ENCODE measurements at places on chromosomes 12 and 14. TPM values are rescaled to one million over a fixed set of nuclear protein-coding genes. Genes with fewer than 3 reads are reported as not detected.
A peak's percentile ranks its signal among the peaks of the same experiment; 100 is the strongest.

DNA sequence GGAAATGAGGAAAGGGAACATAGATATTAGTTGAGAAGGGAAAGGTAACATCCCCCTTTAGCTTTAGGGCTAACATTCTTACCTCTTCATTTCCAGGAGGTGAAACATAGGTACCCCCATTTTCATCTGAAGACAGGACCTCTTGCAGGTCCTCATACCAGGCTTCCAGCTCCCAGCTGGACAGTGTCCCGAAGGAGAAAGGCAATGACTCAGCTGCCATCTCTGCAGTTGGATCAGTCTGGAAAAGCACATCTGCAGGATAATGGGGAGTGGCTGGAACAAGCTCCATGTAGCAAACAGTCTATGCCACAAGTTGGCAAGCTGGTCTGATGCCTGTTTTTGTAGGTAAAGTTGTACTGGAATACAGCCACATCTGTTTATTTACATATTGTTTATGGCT lies 3.1 kb downstream of the DDIT3 start:
- DNase-seq: no peak

DNA sequence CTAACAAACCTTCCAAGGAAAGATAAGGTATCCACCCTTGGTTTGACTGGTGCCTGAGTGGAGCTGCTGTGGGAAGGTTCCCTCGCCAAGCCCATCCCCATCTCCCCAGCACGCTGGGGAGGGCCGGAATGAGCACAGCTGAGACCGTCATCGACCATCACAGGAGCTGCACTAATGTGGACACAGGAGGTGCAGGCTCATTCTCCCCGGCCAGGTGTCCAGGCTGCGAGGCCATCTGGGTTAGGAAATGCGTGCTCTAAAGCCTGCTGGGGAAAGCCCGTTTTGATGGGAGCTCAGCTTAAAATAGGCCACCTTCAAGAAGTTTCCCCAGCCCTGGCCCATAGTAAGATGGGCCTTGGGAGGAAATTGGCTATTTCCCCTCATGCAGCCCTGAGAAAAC lies 35.2 kb upstream of the FOXN3 start:
- no peak for DNase-seq

Gene SNAPC1
- total RNA-seq: 10.1 TPM

Gene GPR137C
- 2.7 TPM for total RNA-seq

Gene PCED1B
- 6.6 TPM for total RNA-seq

Gene OLR1
- total RNA-seq: 0.09 TPM

Gene CMTM5
- 0.41 TPM for total RNA-seq

- DNase-seq: no peak
Observed at GRCh38 chr12:92369636-92370035, 224.0 kb upstream of the BTG1 start.

GRCh38 chr12:751192-751998 lies 984 bp upstream of the WNK1 start:
- DNase-seq: peak; percentile 94

Gene KRT78
- total RNA-seq: not detected

- no peak for DNase-seq
Observed at GRCh38 chr12:28497889-28498411, 307.7 kb downstream of the CCDC91 start.

GRCh38 chr12:10802587-10802986 lies at the start of gene TAS2R7:
TAS2R7 (minus strand) TSS chr12:10802627; CDS start chr12:10802570, 57 bp downstream.
- DNase-seq: no peak

Gene SVOP
- 0.04 TPM for total RNA-seq

Gene IGFBP6
- 7.4 TPM for total RNA-seq

GRCh38 chr12:17028348-17028747 lies 422.4 kb upstream of the LMO3 start:
- no peak for DNase-seq

- DNase-seq: no peak
Observed at GRCh38 chr12:7934091-7934888, 1.7 kb downstream of the SLC2A3 start.

- DNase-seq: no peak
Observed at GRCh38 chr12:67305544-67305943, 36.4 kb downstream of the CAND1 start.

DNA sequence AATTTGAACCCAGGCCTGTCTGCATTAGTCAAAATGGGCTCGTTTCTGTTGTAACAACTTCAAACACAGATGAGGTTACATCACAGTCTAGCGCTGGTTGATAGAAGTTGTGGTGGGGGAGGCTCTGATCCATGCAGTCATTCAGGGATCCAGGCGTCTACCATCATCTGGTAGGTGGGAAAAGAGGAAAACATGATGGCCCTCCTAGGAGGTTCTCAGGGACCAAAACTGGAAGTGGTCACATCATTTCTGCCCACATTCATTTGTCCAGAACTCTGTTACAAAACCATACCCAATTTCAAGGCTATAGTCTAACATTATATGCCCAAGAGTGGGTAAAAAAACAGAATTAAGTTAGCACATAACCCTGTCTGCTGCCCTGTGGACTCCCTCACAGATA lies 135.1 kb downstream of the PHETA1 start:
- no peak for DNase-seq

GRCh38 chr12:31796270-31796951 lies 67.6 kb upstream of the AMN1 start:
- DNase-seq: no peak

GRCh38 chr12:121905746-121906145 lies 12.6 kb upstream of the CFAP251 start:
- DNase-seq: no peak

Gene RTN1
- 1.1 TPM for total RNA-seq

GRCh38 chr12:69846976-69847375 lies 21.9 kb downstream of the MYRFL start:
- no peak for DNase-seq

DNA sequence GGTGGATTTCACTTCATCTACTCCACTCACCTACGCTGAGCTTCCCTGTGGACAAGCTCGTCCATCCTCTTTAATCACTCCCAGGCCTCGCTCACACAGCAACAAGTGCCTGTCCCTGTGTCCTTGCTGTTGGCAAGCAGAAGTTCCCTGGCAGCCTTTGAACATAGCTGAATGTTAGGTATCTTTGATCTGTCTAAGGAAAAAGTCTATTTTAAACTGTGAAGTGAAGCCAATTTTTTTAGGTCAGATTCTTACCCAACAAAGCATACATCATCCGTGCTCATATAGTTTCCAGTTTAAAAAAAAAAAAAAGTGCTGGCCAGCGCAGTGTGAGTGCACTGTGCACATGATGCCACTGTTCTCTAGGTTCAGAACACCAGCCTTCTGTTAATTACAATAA lies 36.3 kb downstream of the PPP2R5C start:
- no peak for DNase-seq

Gene ZC2HC1C
- total RNA-seq: 1.3 TPM

DNA sequence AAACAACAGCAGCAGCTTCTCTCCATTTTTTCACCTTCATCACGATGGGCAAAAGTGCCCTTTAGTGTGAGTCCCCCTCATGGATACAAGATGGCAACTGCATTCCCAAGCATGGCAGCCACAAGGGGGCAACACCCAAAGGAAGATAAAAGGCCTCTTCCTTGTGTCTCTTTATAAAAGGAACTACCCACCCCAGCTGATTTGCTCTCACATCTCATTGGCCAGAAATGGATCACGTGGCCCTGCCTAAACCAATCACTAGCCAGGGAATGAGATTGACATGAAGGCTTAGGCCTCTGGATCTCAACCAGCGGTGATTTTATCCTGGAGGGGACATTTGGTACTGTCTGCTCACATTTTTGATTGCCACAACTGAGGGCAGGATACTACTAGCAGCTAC lies 21.9 kb upstream of the IFT81 start:
- DNase-seq: peak; percentile 85

DNA sequence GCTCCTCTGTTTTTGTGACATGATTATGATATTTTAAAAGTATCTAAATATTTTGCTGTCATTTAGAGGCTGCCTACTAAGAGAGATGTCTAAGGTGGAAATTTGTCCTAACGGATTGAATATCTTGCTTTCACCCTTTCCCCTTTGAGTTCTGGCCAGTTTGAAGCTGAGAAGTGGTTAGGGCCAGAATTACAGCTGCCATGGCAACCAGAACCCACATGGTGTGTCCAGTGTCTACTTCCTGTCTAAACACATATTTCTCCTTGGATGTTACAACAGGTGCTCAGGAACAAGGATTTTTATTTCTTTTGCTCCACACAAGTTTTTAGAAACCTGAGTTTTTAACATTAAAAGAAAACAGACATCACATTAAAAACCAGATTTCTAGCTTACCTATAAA lies 335.1 kb upstream of the OR4E1 start:
- DNase-seq: no peak

GRCh38 chr14:56004786-56005185 lies 113.4 kb upstream of the PELI2 start:
- no peak for DNase-seq

GRCh38 chr12:76084863-76085519 lies 506 bp upstream of the NAP1L1 start:
- DNase-seq: no peak

Gene IAPP
- total RNA-seq: not detected

GRCh38 chr12:43208627-43209026 lies 343.4 kb downstream of the ADAMTS20 start:
- DNase-seq: no peak

GRCh38 chr12:57927086-57927485 lies 14.3 kb upstream of the ATP23 start:
- DNase-seq: no peak

Gene KRT83
- total RNA-seq: not detected

DNA sequence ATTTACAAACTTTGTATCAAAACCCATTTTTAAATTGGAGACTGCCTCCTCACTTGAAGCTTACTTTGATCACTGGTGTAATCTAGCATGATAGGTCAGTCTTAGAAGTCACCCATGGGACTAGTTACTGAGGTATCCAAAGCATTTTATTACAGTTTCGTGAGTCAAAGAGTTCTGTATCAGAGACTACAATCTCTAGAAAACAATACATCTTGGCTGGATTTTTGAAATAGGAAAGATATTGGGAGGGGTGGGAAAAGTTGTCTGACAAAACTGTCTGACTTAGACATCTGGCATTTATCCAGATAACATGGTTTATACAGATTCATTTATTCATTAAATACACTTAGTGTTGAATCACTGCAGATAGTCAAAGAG lies 173.5 kb upstream of the PDZRN4 start:
- no peak for DNase-seq

DNA sequence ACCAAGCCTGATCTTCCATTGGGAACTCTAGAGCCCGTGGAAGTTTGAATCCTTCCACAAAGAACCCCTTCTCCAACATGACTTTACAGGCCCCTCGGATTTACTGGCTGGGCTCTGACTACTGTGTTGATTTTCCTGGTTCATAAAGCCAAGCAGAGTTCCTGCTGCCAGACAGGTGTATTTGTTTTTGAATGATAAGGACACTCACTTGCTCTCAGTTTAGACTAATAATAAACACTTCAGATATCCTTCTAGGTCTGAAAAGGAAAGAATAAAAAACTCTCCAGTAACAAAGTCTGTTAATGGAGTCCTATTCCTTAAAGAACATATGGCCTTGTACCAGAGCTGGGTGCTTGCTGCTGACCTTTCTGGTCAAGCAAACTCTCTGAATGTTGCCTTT lies 31.0 kb downstream of the SIX1 start:
- no peak for DNase-seq

DNA sequence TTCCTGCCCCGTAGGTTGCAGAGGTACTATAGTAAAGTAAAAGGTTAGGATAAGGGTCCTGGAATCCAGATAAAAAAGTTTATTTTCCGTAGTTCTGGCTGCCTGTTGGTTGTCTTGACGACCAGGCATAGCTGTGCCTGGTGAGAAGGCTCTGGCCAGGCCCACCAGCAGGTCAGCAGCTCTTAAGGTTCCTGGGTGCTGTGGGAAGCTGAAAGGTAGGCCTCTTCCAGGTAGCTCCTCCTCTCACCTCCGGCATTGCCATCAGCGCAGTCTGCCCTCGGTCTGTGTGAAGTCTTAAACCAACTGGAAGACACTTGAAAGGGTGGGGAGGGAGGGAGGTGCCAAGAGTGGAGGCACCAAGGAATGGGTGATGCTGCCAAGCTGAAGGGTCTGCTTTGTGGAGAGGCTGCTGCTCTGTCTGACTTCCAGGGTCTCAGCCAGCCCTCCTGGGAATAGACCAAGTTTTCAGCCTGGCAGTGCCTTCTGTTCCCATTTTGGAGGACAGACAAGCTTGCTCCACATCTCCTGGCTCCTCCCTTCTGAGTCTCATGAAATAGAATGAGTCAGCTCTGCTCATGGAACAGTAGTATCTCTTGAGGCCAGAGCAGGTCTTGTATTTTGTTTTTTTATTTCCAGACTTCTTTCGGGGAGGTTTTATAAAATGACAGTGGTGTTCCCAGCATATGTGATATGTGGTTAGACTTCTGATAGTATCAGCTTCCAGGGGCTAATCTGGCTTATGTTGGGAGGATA lies 5.2 kb upstream of the ACADS start:
- DNase-seq: no peak

Gene ELK3
- total RNA-seq: 16.5 TPM

GRCh38 chr12:31589598-31589903 lies 1.4 kb downstream of the DENND5B start:
- peak; percentile 71 for DNase-seq

Gene FGD4
- total RNA-seq: 35.7 TPM

DNA sequence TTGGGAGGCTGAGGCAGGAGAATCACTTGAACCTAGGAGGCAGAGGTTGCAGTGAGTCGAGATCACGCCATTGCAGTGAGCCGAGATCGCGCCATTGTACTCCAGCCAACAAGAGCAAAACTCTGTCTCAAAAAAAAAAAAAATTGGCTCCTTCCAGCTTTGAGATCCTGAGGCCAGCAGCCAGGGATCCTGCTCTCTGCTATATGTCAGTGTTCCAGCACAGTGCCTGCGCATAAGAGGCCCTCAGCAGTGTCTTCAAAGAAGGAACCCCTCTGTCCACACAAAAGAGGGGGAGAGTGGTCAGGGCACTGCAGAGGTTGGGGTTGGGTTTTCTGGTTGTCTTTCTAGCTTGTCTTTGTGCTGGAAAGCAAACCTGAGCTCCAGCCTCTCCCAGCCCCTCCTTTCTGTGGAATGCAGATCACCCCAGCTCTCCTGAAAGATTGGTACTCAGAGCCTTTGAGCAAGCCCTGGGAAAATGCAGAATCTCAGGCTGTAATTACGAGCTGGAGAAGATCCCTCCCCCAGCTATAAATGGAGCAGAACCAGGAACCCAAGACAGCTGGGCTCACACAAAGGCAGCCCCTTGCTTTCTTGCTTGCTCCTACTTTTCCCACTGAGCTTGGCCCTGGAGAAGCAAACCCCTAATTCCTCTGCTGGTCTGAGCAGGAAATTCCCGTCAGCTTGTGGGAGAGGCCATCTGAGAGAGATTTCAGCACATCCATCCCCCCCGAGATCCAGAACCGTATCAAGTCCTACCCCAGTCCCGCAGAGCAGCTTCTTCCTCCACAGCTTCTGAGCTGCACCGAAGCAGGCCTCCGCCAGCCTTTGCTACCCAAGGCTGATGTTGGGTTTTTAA lies 205.7 kb downstream of the ZFP36L1 start:
- no peak for DNase-seq

Gene TPI1
- 1,195 TPM for total RNA-seq

Gene TSPAN9
- 21.8 TPM for total RNA-seq

GRCh38 chr12:38282886-38283285 lies 33.7 kb upstream of the ALG10B start:
- DNase-seq: no peak

Measured in WTC11 (cell line).